ENCODE measurements at places on chromosomes 12 and 14.

DNA sequence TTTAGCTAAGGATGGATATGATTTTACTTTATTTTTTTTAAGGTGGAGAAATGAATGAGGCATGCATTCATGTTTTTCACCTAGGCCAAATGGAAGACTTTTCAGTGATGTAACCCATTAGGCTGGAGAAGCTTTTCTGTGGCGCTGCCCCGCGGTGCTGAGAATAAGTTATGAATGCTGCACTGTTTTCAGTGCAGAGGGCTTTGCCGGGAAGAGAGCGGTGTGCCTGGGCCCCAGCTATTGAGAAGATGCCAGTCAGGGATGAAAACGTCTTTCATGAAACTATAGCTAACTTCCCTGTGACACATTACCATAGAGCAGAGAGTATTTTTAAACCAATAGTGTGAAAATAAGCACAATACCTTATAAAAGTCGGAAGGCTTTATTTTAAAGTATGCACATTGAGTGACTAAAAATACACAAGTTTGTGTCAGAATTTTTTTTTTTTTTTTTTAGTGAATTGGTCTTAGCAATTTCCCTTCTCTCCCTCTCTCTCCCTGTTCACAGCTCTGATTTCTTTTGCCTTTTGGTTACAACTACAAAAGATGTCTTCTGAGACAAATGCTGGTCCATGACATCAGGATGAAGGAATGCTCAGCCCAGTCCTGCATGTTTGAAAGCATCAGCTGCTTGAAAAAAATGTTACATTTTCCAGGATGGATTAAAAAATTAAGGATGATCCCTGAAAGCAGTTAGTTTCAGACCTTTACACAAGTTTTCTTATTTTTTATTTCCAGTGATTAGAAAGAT lies 48.3 kb downstream of the NPAS3 start:
- peak; percentile 52 for DNase-seq

DNA sequence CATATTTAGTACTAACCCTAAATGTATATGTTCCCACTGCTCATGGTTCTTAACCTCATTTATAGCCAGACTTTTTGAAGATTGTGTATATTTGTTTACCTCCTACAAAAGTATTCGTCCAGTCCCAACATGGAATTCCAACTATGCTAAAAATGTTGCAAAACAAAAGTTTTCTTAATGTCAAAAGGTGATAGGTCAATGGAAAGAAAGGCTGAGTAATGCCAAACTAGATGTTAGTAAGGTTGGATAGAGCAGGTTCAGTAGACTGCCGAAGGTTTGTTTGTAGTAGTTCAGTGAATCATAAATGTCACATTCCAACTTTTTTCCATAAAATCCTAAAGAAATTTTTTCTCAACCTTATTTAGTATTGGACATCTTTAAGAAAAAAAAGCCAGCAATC lies 874.5 kb downstream of the FLRT2 start:
- no peak for DNase-seq

- DNase-seq: no peak
These were observed 108.0 kb downstream of the FIGNL2 start for GRCh38 chr12:51740536-51740935.

- no peak for DNase-seq
These were observed 135.8 kb upstream of the AEBP2 start for GRCh38 chr12:19303496-19303895.

- DNase-seq: no peak
These were observed 45.6 kb upstream of the RBM19 start for GRCh38 chr12:114011711-114012110.

Measured in neuronal stem cell (in vitro differentiated cells).